EH (cell line): ENCODE measurements at places on chromosomes 3 and 15.
A peak's percentile ranks its signal among the peaks of the same experiment; 100 is the strongest.

DNA sequence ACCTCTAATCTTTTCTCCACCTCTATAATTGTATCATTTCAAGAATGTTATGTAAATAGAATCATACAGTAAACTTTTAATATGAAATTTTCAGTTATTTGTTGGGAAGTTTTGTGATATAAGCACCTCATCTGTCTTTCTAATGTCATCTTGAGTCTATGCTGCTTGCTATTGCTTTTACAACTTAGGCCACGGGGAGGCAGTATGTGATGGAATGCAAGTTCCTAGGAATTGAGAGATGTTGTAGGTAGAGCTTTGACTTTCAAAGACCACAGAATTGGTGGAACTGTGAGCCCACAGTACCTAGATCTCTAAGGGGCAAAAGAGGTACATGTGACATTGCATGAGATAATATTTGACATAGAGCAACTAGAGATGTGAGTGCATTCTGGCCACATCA lies 328.3 kb downstream of the MFSD1 start:
- DNase-seq = peak; percentile 25

DNA sequence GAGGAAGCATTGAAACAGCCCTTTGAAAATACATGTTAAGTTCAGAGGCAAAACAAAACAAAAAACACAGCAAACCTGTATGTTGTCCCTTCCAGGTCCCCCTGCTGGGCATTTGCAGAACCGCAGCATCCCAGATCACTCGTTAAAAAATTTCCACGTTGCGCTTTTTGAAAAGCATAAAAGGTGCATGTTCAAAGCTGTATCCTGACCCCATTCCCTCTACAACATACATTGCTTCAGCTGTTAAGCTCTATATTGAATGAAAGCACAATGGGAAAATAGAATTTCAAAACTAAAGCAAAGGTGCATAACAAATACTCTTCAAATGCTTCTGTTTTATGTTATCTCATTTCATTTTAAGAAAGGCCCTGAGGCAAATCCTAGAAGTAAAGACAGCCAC lies 328.3 kb downstream of the THSD4 start:
- peak; percentile 48 for DNase-seq

DNA sequence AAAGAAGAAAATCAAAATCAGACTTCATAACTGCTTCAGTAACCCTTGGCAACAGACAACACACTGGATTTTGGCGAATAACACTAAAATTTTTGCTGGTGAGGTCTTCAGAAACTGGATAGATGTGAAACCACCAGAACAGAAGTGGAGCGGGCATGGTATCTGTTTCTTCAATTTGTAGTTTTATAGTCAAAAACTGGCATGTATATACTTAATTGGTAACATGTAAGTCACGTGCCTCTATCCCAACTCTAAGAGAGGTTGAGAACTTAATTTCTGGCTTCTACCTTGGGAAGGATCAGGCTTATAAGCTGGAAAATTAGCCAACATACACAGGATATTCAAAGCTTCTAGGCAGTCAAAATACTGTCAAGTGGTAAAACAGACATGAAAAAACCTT lies 172.6 kb upstream of the CHL1 start:
- DNase-seq = no peak

- DNase-seq = no peak
Observed at GRCh38 chr3:115761927-115762305, 138.6 kb downstream of the GAP43 start.

DNA sequence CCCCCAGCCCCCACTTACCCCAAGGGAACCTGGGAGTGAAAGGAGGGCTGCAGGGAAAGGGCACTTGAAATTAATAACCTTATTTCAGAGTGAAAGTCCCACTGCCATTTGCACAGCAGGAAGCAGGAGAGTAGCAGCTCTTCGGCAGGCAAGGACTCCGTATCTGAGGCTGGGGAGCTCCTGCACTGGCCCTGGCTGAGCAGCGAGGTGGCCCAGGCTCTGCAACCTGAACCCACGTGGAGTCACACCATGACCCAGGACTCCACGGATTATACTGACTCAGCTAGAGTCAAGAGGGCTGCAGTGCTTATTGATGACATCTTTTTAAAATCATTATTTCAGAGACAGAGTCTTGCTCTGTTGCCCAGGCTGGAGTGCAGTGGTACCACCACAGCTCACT lies 214.5 kb downstream of the XXYLT1 start:
- no peak for DNase-seq

GRCh38 chr15:73344056-73344455 lies 24.7 kb downstream of the HCN4 start:
- DNase-seq = peak; percentile 13

- DNase-seq = no peak
Observed at GRCh38 chr3:115660646-115661337, 37.5 kb downstream of the GAP43 start.

- no peak for DNase-seq
Observed at GRCh38 chr3:49257187-49257586, 19.8 kb downstream of the C3orf62 start.

DNA sequence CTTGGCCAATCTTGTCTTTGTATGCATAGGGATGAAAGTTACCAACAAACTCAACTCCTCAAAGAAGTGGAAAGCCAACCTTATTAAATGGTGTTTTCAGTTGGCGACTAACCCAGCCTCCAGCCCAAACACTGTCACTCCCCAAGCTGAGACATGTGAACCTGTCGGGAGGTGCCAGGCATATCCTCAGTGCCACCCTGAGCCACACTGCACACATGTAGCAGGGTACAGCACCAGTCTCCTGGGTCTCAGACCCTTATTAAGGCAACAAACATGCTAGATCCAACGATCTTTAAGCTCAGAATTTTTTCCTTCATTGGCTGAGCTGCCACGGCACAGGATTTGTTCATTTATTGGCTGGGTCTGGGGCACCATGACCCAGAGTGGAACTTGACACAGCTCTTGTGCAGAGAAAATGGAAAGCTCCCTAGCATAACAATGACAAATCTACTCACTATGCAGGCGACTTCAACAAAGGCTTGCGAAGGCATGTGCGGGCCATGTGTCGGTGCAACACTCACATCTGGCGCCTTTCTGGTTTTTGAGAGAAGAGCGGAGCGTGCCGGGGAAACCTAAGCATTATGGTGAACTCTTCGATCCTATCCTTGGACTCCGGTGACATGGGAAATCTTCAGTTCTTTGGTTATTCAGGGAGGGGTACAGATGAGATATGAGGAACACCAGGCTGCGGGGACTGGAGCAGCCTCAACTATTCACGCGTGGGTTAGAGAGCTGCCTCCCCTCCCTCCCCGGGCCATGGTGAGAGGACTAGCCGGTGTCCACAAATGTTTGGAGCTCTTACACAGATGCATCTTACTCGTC lies 190.1 kb downstream of the FAM43A start:
- peak; percentile 9 for DNase-seq

GRCh38 chr3:55270976-55271375 lies 216.1 kb downstream of the WNT5A start:
- peak; percentile 77 for DNase-seq

DNA sequence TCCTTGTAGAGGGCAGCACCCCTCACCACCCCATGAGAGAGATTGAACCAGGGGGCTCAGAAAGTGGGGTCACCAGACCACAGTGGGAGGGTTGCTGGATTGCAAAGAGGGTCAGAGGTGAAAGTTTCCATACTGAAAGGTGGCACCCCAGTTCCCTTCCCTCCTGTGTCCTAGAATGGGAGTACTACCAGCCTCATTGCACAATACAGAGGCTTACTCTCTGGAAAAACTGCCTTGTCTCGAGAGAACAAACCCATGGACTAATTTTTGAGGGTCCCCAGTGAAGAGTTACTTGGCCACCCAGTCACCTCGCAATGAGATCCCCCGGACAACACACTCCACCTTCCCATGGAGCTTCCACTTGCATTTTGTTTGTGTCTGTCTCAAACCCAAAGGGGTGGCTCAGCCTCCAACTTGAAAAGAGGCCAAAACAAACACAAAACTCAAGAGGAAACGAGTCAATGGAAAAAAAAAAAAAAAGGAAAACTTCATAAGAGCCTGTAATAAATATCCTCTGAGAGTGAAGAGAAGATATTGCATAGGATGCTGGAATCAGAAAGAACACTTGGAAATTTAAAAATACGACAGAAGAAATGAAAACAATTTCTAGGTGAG lies 18.6 kb downstream of the MESP2 start:
- DNase-seq = peak; percentile 77
